ENCODE measurements at places on chromosomes 7 and 10.
A peak's percentile ranks its signal among the peaks of the same experiment; 100 is the strongest.

DNA sequence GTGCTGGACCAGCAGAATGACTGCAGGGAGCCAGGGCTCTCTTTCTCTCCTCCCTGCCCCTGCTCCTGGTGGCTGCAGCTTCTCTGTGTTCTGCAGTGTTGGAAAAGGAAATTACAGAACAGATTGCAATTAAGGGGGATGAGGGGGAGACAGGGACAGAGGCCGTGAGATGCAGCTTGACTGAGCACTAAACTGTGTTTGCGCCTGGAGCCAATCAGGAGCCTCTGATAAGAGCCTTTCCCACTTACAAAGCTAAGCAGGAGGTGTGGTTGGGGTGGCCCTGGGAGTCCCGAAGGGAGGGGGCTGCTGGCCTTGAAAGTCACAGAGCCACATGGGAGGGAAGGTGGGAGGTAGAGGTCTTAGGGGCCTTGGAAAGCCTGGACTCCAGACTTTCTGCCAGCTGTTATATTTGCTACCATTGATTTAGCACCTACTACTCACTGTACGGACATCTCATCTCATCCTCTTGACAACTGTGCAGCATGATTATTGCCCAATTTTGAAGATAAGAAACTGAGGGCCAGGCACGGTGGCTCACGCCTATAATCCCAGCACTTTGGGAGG is 26.7 kb downstream of the TRIM8 start:
- DNase-seq, result no peak

GRCh38 chr7:33921216-33921938 is 16.0 kb downstream of the BMPER start:
- no peak for DNase-seq

DNA sequence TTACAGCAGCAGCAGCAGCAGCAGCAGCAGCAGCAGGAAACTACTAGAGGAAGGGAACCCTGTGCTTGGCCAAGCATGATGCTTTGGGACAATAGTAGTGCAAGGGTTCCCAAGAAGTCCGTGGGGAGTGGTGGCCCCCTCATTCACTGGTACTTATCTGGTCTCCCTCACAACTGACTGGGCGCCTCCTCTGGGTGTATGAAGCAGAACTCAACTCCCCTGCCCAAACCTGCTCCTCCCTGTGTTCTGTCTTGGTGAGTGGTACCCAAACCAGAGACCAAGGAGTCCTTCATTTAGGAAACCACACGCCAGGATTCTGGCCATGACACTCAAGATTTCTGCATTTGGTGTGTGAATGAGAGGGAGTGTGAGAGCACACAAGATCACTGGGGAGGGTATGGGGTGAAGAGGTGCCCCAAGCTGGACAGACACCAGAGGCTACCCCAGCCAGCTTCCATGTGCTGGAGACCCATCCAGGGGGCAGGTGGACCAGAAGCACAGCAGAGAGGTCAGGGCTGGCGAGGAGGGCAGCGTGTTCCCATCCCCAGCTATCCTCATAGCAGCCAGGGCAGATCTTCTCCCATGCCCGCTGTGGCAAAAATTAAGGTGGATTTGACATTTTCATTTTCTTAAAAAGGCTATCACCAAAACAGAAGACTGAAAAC is 10.6 kb upstream of the ZNF777 start:
- DNase-seq, result no peak

DNA sequence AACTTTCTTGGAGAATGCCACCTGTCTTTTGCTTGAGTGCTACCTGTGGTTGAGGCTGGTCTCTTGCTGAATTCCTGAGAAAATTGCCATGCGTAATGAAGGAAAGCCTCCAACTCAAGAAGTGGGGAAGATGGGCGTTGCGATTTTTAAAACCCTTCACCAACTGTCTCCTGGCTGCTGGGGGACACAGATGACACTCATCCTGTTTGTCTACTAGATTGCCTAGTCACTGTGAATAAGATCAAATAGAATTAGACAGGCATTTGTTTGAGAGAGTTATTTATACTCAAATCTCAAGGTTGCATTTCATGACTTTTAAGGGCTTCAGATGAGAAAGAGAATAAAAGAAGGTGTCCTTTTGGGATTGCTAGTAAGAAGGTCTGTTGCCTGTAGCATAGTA is 84.3 kb upstream of the MTPN start:
- no peak for DNase-seq

DNA sequence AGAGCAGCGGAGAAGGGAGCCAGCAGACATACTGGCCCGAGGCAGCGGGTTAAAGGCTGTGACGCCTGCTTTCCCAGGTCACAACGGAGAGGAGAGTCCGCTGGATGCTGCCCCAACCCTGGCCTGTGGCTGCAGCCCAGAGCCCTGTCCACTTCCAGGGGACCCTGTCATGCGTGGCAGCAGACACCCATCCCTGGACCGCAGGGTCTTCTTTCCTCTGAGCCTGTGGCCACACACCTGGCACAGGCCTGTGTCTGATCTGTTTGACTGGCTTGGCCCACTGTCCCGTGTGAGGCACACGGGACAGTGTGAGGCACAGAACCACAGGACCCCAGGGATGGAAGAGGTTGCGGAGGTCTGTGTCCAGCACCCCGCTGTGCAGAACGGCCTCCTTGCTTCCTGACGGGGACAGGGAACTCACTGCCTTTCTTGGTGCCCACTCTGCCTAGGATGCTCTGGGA is 42.4 kb downstream of the INSIG1 start:
- no peak for DNase-seq

GRCh38 chr10:133017203-133017601 is 70.5 kb upstream of the ADGRA1 start:
- no peak for DNase-seq

- no peak for DNase-seq
Measured at GRCh38 chr10:101293007-101293723, 60.8 kb upstream of the BTRC start.

GRCh38 chr10:114754445-114755320 is 66.9 kb upstream of the FHIP2A start:
- peak; percentile 7 for DNase-seq

- peak; percentile 69 for DNase-seq
Measured at GRCh38 chr7:134890246-134891240, 95.8 kb upstream of the AGBL3 start.

DNA sequence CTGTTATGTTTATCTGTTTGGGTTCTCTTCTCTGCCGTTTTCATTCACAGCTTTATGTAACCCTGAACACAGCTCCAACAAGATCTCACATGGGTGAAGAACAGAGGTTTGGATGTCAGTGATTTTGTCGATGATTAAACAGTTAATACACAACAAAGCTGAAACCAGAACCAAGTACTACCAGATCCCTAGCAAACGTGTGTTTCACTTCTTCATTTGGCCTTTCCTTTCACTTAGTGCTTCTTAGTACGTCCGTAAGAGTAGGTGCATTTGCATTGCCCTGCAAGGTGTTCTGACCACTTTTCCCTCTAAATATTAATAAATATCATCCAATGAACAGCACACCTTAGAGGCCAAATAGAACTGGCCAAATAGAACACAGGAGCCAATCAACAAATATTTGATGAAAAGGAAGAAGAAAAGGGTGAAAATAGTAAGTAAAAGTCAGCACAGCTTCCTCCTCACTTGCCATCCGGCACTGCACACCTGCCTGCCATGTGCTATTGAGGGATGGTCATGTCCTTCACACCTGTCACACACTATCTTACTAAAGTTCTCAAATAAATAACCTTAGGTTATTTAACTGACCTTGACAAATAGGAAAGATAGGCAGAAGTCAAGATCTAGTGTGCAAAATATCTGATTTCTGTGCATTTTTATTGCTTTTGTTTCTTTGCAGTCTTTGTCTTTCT is 252.6 kb upstream of the ANKRD30A start:
- no peak for DNase-seq

GRCh38 chr10:983971-984655 is 4.1 kb upstream of the GTPBP4 start:
- DNase-seq, result no peak

- no peak for DNase-seq
Measured at GRCh38 chr10:103812432-103812831, 42.9 kb downstream of the SH3PXD2A start.

DNA sequence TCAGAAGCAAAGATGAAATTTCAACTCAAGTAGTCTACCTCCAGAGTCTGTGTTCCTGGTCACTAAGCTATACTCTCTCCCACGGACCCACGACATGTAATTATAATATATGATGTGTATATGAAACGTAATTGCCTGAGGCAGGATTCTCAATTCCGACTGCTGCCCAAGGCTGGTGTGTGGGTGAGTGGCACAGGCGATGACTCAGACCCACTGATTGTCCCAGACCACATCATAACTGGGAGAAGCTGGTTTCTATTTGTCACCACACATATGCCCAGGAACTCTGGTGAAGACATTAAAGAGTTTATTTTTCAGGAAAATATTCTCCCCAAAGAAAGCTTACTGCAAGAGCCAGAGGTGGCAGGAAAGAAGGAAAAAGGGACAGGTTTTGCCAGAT is 219.3 kb downstream of the JAZF1 start:
- DNase-seq, result peak; percentile 16

GRCh38 chr10:2462581-2462980 is 604.8 kb upstream of the PFKP start:
- no peak for DNase-seq

- DNase-seq, result no peak
Measured at GRCh38 chr7:130329681-130330080, 14.9 kb upstream of the CPA5 start.

- DNase-seq, result no peak
Measured at GRCh38 chr7:83117466-83117865, 45.2 kb downstream of the PCLO start.

- peak; percentile 20 for DNase-seq
Measured at GRCh38 chr10:11610166-11610825, 1.2 kb downstream of the USP6NL start.

DNA sequence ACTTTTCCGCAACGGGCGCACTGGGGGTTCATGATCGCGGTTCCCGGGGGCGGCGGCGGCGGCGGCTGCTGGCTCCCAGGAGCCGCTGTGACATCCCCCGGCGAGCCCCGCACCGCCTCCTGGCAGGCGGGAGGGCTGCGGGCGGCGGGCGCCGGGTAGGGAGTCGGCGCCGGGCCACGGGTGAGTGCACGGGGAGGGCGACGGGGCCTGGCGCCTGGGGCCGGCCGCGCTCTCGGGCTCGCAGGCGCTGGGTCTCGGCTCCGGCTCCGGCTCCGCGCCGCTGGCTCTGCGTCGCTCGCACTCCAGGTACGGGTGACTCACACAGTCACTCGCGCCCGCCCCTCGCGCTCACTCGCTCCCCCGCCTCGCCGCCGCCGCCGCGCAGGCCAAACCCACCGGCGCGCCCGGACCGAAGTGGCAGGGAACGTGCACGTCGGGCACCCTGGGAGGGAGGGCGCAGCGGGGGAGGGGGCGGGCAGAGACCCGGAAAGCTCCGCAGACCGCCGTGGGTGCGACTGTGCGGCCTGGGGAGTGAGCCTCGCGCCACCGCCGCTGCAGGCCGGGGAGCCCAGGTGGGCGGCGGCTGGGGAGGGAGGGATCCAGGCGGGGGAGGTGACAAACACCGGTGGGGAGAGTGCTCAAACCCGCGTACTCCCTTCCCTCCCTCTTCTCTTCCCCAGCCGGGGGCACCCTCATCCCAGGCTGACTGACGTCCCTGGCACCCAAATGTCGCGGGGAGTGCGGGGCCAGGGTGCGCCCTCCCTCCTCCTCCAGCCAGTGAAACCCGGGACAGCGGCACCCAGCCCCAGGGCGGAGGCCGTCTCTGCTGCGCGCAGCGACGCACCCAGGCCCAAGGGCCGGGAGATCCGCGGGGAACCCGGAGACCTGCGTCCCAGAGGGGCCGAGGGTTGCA is 276.9 kb upstream of the NEBL start:
- DNase-seq, result peak; percentile 24

GRCh38 chr7:128117691-128118090 is 86.5 kb upstream of the LRRC4 start:
- no peak for DNase-seq

GRCh38 chr7:117184367-117184766 is 138.5 kb downstream of the WNT2 start:
- no peak for DNase-seq

DNA sequence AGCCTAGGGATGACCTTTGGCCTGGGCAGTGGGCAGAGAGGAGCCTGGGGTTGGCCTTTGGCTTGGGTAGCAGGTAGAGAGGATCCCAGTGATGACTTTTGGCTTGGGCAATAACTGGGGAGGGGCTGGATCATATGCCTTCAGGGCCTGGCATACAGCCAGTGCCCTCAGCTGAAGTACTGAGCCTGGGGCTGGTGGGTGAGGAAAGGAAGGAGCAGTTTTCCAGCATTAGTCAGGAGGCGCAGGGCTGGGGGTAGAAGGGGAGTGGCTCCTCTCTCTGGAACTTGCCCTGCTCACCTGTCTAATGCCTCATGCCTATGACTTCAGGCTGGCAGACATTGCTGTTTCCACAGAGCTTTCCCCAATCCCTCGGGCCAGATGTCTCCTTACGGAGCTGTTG is 15.2 kb upstream of the COMTD1 start:
- no peak for DNase-seq

GRCh38 chr7:27191161-27191731 is 6.2 kb upstream of the HOXA11 start:
- no peak for DNase-seq

GRCh38 chr10:13586676-13587355 is at the start of gene PRPF18:
PRPF18 (plus strand) TSS chr10:13586965; CDS start chr10:13587087, 122 bp downstream.
- DNase-seq, result peak; percentile 95

DNA sequence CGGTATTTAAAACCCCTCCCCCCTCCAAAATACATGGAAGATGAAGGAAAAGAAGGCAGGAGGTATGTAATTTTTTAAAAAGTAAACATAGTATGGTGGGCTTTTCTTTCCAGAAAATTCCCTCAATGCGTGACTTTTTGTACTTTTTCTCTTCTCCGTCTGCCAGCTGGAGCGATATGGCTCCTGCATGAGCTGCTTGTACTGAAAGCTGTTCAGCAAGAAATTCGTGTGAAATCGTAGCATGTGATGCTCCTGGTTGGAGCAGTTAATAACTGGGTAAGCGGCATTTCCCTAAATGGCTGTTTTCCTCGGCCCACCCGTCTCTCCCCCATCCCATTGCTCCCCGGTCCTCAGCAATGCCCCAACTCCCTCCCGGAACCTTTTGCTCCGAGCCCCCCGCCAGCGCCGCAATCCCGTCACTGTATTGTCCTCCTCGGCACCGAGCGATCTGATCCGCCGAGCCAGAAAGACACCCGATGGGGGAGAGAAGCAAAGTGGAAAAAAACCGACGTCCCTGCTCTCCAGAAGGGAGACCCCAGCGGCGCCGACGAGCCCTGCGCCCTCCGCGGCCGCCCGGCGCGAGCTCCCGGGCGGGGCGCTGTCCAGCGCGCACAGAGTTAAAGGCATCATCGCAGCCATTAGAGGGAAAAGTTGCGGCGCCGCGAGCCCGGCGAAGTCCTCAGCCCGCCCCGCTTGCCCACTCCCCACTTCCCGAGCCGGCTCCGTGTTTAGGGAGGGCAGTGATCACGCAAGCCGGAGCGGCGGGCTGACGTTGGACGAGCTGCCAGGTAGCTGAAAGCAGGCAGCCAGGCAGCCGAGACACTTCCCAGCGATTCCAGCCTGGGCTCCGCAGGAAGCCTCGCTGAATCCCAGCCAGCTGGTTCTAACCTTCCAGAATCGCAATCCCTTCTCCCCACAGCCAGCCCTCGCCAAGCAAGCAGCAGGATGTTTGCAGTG is at the start of gene VSTM2A:
VSTM2A (plus strand) TSS at position 707 of the 957 bp plus-strand sequence. CDS start 356 bp downstream, outside the sequence.
- DNase-seq, result no peak

Data from fibroblast of pulmonary artery (primary cell).